ENCODE measurements at places on chromosomes 6 and 20.

- DNase-seq = no peak
Observed at GRCh38 chr6:100339574-100340255, 125.0 kb downstream of the SIM1 start.

GRCh38 chr6:1663511-1663910 is 53.8 kb downstream of the FOXC1 start:
- DNase-seq = no peak

- no peak for DNase-seq
Observed at GRCh38 chr20:32206760-32207625, 550 bp downstream of the PLAGL2 start.

DNA sequence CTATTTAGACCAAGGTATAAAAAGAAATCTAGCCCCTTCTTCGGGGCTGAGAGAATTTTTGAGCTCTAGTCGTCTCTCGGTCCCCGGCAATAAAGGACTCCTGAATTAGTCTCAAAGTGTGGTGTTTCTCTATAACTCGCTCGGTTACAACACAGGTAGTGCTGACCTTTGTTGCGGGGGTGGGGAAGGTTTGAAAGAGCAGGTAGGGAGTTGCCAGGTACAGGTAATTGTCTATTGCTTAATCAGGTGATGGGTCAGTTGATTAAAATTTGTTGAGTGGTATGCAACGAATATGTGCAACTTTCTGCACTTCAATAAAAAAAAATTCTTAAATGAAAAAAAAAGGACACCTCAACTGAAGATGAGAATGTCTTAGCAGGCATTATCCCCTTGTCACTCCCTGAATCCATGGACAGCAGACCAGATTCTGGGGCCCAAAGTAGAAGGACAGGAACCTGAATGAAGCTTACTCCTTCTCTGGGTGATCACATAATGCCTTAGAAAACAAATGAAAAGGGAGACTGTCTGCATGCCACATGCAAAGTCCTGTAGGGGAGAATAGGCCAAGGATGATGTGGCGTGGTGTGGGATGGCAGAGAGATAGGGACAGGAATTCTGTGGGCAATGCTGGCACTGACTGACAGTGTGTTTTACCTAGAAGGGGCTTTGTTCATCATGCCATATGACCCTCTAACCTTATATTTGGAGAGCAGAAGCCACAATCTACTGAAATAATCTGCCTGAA is 157.6 kb upstream of the OLIG3 start:
- no peak for DNase-seq

DNA sequence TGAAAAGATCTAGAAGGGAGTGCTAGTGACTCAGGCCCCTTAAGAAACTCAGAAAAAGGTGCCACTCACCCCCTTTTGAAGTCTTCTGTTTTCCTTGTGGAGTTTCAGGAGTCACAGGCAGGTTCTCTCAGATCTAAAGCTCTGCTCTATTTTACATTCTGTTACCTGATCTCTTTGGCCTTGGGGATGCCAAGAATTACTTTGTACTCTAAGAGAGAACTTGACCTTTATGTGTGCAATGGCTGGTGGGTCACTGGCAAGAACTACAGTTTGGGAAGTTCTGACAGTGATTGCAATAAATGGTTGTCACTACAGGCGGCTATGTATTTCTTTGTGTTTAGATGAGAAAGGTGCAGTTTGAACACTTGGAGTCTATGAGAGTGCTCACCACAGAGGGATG is 24.2 kb upstream of the ENPP4 start:
- no peak for DNase-seq

- no peak for DNase-seq
Observed at GRCh38 chr6:75363304-75363703, 78.7 kb upstream of the TMEM30A start.

GRCh38 chr20:42649748-42650147 is 540.0 kb downstream of the PTPRT start:
- DNase-seq = no peak

DNA sequence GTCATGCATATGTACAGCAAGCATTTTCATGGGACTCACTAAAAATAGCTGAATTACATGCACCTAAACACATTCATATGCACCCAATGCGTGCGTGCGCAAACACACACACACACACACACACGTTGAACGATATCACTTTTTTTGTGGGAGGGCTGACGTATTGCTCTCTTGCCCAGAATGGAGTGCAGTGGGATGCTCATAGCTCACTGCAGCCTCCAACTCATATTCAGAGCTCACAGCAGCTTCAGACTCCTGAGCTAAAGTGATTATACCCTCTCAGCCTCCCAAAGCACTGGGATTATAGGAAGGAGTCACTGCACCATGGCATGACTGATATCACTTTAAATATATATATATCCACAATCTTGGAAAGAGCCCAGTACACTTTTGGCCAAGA is 620.4 kb upstream of the MANEA start:
- DNase-seq = no peak

GRCh38 chr20:47318586-47319516 is 37.6 kb downstream of the ZMYND8 start:
- DNase-seq = no peak

DNA sequence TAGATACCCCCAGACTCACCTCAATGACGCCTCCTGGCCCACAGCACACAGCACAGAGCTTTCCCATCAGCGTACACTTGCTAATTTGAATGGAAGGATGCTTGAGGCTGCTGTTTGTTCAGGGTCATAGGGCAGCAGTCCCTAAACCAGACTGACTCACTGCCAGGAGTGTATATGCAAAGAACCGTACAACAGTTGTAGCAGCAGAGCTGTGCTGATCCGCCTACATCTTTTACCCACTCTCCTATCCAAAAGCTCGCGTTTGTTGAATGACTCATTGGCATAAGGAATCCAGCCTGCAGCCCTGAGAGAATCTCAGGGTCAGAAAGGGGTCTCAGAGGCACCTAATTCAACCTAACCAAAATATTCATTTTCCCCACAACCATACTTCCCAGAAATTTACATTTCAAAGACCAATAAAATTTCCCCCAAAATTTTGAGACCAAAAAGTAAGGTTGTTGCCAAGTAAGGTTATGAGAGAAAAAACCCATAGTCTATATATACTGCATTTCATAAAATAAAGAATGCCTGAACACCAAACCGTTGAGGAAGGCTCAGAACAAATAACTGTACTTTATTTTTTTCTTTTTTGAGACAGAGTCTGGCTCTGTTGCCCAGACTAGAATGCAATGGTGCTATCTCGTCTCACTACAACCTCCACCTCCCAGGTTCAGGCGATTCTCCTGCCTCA is 35.3 kb upstream of the CCND3 start:
- no peak for DNase-seq

DNA sequence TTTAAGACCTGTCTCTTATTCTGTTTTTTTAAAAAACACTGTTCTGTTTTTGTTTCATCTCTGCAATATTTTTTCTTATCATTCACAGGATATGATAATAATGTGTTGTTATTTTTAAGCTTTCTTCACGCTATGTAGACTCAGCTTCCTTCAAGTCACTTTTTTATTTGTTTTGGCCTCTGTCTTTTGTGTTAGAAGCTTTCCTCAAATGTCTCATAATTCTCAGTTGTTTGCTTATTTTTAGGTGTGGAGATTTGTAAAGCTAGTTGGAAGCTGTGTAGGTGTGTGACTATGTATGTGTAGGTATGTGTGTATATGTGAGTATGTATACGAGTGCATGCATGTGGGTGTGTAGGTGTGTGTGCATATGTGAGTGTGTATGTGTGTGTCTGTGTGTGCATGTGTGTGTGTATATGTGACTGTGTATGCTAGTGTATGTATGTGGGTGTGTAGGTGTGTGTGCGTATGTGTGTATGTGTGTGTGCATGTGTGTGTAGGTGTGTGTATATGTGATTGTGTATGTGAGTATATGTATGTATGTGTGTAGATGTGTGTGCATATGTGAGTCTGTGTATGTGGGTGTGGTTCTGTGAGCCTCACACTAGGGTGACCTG is 16.3 kb upstream of the VEGFA start:
- DNase-seq = no peak

Data from activated T-helper 1 cell treated with Interleukin-2 at 50 U/mL for 16 hours (primary cell).